T1000 (cell line): ENCODE measurements at places on chromosomes 13 and 19.

DNA sequence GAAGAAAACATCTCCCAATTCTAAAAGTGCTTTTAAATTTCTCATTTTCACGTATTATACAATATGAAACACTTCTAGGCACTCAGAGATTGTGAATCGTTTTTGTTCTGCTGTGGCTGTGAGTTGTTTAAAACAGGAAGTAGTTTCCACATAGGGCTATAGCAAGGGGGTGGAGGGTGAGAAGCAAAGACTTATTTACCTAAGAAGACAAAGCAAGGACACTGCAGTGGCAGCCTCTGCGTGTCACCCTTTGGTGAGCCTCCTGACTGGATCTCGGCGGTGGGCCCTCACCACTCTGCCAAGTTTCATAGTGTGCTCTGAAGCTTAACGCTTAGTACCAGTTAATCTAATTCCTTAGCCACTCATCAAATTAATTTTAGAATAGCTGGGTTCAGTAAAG lies 56.8 kb downstream of the TNFSF13B start:
- no peak for DNase-seq

GRCh38 chr19:287381-287871 lies 3.8 kb downstream of the PLPP2 start:
- no peak for DNase-seq

DNA sequence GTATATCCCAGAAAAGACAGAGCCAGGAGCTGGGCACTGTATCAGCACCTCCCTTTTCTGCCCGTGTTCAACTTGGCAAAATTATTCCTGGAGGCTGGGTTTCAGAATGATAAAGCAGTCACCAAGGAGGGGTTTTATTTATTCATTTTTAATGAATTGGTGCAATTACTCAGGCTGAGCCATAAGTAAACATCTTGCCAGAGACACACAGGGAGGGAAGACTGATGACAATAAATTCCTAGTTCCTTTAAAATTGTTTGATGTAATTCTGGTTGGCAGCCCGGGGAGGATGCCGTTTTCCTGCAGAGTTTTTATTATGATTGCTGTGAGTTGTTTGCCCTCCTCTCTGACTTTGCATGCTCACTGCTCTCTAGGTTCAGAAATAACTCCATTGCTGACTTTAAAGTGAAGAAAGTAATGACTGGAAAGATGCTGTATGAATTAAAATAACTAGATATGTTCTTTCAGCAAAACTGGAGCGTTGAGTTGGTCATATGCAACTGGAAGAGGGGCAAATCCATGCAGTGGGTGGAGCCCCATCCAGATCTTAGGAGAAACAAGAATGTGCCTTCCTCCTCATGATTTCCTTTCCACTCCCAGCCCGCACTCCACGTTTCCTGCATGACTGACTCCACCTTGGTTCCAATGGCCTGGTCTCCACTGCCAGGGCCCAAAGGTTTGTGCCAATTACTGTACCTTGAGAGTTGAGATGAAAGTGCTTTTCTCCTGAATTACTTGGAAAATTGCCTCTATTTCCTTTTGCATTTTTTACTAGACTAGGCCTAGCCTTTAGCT lies 182.1 kb downstream of the RFC3 start:
- DNase-seq = no peak

- peak; percentile 83 for DNase-seq
Measured at GRCh38 chr19:37719111-37719926, at the start of gene ZNF607. TSS of gene ZNF607 (minus strand) at chr19:37719761. CDS start at chr19:37711618, 8,143 bp downstream.

DNA sequence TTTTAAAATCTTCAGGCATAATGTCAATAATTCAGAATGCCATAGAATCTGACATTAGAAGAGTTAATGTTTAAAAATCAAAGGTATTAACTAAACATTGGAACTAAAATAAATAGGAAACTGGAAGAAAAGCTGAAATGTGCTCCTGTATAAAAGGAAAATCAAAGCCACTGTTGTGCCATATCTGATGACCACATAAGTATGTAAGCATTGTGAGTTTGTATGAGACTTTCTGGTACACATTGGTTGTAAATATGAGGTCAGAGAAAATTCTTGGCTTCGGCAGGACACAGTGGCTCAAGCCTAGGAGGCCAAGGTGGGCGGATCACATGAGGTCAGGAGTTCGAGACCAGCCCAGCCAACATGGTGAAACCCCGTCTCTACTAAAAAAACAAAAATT lies 48.3 kb upstream of the INTS6 start:
- no peak for DNase-seq

DNA sequence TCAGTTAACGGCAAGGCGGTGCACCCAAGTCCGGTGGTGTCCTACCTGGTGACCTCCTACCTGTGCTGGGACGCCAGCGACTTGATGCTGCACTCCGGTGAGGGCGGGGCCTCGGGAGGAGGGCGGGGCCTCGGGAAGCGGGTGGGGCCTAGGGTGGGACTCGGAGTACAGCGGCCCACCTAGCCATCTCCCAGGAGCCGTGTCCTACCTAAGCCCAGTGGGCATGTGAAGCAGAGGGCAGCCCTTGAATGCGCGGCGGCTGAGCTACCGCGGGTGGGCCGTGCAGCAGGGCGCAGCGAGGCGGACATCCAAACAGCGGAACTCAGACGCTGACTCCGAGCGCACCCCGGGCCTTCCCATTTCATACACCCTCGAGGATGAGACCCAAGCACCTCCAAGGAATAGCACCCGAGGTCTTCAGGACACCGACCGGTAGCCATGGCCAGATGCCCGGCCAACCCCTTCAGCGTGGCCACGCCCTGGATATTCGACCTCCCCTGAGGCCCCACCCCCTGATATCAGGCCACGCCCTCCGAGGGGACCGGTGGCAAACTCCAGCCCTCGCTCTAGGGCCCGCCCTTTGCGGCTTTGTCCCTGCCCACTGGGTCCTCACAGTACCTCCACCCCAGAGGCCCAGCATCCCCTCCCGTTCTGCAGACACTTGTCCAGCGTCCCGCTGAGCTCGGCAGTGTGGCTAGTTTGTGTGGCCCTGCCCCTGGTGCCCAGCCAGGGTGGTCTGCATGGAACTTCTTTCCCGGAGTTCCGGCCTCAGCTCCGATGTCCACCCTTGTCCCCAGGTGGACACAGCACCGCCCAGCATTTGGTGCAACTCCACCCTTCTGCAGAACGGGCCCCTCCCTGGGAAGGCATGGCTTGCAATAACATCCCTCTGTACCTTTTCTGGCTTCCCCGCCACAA lies 5.4 kb downstream of the KLK1 start:
- DNase-seq = no peak

DNA sequence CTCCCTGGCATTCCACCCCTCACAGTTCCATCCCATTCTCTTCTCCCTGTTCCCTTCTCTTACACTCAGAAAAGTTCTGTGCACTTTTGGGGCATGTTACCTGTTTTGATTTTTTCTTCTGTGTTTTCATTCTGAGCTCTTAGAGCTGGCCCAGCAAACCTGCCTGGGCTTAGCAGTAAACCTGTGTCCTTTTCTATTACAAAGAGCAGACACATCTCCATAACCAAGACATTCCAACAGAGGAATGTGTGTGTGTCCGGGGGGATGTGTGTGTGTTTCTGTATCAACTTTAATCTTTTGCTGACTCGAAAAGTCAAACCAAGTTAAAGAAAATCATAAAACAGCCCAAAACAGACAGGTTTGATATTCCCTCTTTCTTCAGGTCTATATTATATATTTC lies 49.1 kb upstream of the SOX21 start:
- DNase-seq = no peak

DNA sequence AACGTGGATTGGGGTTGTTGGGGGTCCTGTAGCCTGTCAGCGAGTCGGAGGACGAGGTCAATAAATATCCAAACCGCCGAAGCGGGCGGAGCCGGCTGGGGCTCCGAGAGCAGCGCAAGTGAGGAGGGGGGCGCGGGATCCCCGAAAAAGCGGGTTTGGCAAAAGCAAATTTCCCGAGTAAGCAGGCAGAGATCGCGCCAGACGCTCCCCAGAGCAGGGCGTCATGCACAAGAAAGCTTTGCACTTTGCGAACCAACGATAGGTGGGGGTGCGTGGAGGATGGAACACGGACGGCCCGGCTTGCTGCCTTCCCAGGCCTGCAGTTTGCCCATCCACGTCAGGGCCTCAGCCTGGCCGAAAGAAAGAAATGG lies 754 bp upstream of the SIX5 start:
- no peak for DNase-seq
